ENCODE measurements at places on chromosomes 12 and 14.

- DNase-seq, result peak; percentile 67
Measured at GRCh38 chr12:48995086-48995879, 3.9 kb downstream of the DDN start.

GRCh38 chr14:25351269-25351668 is 301.3 kb upstream of the STXBP6 start:
- no peak for DNase-seq

- DNase-seq, result no peak
Measured at GRCh38 chr12:125528281-125528680, 463.0 kb downstream of the AACS start.

DNA sequence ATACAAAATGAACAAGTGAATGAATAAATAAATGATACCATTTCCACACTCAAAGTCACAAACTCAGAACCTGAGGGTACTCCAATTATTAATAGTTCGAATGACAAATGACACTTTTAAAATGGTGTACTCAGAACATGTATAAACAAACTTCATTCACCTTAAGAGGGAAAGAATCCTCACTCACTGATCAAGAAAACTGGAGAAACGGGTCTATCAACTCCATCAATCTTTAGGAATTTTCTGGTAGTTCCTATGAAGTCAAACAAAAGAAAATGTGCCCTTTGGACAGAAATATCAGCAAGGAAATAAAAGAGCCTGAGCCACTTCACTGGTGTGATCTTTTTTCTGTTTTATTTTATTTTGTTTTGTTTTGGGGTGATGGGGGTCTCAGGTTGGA is 5.2 kb upstream of the NRDE2 start:
- DNase-seq, result no peak

DNA sequence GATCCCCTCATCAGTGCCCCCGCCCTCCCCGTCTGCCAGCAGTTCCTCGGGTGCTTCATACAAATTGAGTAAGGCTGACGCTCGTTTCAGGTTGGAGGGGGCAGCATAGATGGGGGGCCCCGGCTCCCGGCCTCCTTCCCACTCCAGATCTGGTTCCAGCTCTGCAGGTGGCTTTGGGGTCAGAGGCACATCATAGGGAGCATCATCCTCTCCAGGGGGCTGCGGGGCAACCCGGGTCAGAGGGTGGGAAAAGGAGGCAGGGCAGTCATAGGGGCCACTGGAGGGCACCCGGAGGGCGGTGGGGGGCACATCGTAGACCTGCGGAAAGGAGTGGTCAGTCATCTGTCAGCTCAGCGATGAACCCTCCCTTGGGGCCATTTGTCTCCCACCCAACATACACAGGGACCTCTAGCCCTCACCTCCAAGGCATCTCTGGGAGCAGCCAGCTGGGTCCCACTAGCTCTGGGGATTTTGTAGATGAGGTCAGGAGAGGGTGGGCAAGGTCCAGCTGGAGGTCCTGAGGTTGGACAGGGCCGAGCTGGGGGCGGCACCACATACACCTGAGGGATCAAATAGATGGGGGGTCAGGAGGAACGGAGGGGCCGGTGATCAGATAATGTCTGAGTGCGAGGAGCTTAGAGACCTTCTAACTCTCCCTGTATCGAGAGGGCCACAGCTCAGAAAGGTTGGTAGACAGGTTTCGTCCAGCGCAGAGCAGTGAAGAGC is 5.1 kb downstream of the EFS start:
- DNase-seq, result no peak

GRCh38 chr12:62282057-62282774 is 22.0 kb downstream of the USP15 start:
- DNase-seq, result no peak

- DNase-seq, result peak; percentile 26
Measured at GRCh38 chr12:76259660-76260389, 88.4 kb downstream of the BBS10 start.

DNA sequence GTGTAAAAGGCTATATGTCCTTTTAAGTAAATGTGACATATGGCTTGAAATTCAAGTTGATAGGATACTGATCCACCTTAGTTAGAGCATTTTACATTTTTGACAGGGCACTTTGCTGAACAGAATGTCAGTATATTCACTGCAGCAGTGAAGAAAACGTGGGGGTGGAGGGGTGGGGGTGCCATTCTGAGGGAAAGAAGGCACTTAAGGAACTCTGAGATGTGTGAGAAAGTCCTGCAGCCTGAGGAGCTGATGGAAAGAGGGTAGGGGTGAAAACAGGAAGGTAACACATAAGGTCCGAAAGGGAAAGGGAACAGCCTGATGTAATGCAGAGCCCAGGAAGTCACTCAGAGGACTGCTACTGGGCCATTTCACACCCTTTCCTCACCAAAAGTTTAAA is 265.5 kb upstream of the GRIP1 start:
- no peak for DNase-seq

DNA sequence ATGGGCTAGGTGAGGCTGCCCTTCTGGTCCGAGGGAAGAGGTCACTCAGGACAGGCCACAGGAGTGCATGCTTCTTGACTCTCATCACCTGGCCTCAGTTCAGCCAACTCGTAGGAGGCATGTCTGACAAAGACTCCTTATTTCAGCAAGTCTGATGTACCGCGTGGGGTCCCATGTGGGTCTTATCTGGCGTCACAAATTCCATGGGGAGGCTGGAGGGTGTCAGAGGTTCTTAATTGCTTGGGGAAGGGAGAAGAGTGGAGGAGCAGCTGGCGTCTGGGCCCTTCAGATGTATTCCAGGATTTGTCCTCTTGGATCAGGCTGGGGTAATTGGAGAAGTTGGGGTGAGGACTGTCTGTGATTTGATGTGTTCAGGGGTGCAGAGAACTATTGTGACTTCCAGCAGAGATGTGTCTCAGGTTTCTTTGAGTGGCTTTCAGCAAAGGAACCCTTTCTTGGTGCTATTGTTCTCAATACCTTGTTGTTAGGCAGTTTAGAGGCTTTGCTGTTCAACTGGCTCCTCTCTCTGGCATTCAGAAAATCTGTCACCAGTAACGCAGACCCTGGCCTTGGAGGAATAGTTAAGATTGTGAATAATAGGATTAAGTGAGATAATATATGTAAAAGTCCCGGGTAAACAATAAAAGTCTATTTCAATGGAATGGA is 60.1 kb downstream of the SUSD6 start:
- no peak for DNase-seq
